ENCODE measurements at places on chromosomes 4 and X. TPM values are rescaled to one million over a fixed set of nuclear protein-coding genes. Genes with fewer than 3 reads are reported as not detected.

- DNase-seq, result no peak
These were observed 15.7 kb upstream of the ODAM start for GRCh38 chr4:70179811-70180210.

- no peak for DNase-seq
These were observed 45.5 kb downstream of the PPP1R2C start for GRCh38 chrX:42732506-42732905.

Gene OCIAD1
- 147 TPM for total RNA-seq

GRCh38 chr4:24287096-24287495, 297.3 kb downstream of the DHX15 start:
- no peak for DNase-seq

GRCh38 chr4:74364652-74365491, at the start of gene EREG:
Gene EREG (plus strand): TSS chr4:74365145. CDS start chr4:74365309, 164 bp downstream.
- DNase-seq, result peak; percentile 77

- DNase-seq, result no peak
These were observed 40.3 kb downstream of the NHS start for GRCh38 chrX:17415242-17415810.

DNA sequence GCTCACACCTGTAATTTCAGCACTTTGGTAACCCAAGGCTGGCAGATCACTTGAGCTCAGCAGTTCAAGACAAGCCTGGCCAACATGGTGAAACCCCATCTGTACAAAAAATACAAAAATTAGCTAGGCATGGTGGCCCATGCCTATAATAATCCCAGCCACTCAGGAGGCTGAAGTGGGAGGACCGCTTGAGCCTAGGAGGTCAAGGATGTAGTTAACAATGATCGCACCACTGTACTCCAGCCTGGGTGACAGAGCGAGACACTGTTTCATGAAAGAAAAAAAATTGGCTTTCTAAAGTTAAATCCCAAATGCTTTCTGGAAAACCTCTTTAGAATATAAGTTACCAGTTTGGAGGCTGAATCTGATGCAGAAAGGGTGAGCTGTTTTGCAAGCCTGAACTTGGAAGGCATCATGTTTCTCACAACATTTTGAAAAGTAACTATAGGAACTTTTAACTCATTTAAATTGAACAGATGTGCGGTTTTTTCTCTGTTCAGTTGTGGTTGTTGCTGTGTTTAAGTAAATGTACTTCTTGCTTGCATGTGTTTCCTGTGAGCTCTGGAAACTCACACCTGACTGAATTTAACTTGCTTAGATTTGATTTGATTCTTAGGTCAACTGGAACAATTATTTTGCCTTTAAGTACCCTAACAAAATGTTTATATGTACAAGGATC, 39.8 kb upstream of the TMEM131L start:
- DNase-seq, result no peak

DNA sequence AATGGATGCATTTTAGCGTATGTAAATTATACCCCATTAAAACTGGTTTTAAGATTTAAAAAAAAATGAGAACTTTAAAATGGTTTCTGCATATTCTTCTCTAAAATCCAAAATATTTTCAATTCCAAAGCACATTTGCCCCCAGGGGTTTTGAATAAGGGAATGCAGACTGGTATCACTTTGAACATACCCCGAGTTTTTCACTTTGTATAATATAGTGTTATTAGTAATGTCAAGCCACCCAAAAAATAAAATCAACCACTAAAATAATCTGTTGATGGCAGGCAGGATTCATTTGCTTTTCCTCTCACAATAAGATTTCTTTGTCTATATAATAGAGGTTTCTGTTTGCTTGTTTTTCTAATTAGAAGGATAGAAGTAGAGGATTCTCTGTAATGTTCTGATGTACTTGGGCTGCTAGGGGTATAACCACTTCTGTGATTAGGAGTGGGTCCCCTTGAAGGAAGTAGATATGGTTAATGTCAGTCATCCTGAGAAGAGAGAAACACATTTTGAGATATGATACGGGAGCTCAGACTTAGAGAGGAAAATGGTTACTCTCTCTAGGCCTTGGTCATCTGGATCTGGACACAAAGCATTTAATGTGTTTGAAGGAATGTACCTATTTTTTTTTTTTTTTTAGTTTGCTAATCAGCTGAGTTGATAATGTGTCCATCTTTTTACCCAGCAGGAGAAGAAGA, 9.3 kb upstream of the LIN54 start:
- DNase-seq, result no peak

- no peak for DNase-seq
These were observed 58.2 kb upstream of the DIPK2B start for GRCh38 chrX:45258731-45259402.

Gene KIAA1210
- total RNA-seq, result not detected

- DNase-seq, result no peak
These were observed 546.3 kb downstream of the MAGEB5 start for GRCh38 chrX:26762253-26762652.

Data from GM23248 (cell line).